Naive thymus-derived CD8-positive, alpha-beta T cell (primary cell): ENCODE measurements at places on chromosomes 7 and 10.

GRCh38 chr10:78337646-78338391 lies 304.2 kb downstream of the RPS24 start:
- no peak overlapping the region for H3K4me3 ChIP-seq
- H3K4me1 ChIP-seq: no peaks in the 10 kb centered on the region
- H3K27ac ChIP-seq: no peak overlapping the region
- DNase-seq: peak; percentile 9
- H3K36me3 ChIP-seq: no peaks in the 10 kb centered on the region

DNA sequence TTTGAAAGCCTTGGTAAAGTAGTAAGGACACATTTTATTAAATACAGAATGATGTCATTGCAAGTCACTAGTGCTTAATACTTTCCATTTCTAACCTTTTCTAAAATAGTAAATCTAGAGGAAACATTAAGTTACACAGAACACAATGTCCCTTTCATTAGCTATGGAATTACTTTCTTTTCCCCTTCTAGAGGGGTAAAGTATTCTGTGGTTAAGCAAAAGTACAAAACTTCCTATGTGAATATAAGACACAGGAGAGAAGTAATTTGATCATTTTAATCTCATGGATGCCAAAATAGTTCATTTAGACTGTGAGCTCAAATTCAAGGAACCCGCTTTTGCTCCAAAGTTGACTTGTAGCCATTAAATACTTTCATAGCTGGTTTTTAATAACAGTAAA lies 49.8 kb downstream of the SEMA3E start:
- no peak overlapping the region for H3K27ac ChIP-seq
- no peaks in the 10 kb centered on the region for H3K4me1 ChIP-seq
- H3K4me3 ChIP-seq: no peak overlapping the region
- H3K27me3 ChIP-seq: no peaks in the 10 kb centered on the region

DNA sequence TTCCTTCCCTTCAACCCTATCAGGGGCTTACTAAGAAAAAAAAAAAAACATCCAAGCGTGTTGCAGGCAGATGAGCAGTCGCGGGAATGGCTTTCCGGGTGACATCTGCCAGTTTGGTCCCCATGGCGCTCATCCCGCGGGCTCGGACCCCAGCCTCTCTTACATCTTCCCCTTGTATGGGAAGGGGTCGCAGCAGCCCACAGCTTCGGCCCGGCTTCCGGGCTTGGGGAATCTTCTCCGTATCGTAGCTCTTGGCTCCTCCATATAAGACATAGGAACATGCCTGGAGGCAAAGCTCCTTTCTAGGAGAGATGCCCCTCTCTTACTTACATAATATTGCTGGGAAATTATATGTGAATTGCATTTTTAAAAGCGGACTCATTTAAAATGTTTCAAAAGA lies 99.5 kb downstream of the CUX1 start:
- no peaks in the 10 kb centered on the region for H3K36me3 ChIP-seq
- H3K4me1 ChIP-seq: peaks cover 22% of the 10 kb centered on the region
- DNase-seq: no peak
- no peaks in the 10 kb centered on the region for H3K27me3 ChIP-seq

GRCh38 chr10:122878799-122879338 lies 512 bp downstream of the FAM24B start:
- peak overlapping the region; percentile 94 for H3K4me3 ChIP-seq
- no peak for DNase-seq
- H3K27me3 ChIP-seq: no peaks in the 10 kb centered on the region
- peaks cover 64% of the 10 kb centered on the region for H3K4me1 ChIP-seq
- H3K36me3 ChIP-seq: no peaks in the 10 kb centered on the region
- peak overlapping the region; percentile 95 for H3K27ac ChIP-seq

DNA sequence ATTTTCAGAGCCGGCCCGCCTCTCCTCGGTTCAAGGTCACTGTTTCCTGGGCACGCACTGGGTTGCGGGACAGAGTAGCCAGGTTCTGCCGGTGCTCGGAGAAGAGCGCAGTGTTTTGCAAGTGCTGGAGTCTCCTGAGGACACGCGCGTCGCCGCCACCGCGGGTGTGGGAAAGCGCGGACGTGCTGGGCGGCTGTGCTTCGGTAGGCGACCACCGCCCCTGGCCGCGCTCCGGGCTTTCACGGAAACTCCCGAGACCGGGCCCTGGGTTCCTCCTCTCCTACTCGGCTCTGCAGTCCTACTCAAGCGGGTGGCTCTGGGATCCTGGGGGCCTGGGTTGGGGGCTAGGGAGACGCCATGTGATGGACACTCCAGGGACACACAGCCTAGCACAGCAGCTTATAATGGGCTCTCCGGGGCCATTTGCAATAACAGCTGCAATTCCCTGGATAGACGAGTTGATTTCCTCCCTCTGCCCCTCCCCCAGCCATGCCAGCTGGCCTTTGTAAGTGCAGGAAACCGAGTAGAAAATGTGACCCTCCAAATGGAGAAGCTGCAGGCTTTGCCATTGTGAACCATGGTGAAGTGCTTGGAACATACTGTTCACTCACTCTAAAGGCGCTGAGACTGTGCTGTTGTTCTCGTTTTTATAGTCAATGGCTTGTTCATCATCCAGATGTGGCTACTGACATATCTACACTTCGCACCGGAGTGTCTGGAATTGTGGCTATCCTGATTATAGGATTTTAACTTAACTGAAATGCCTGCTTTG lies 2.1 kb downstream of the FRAT1 start:
- H3K27ac ChIP-seq: peak overlapping the region; percentile 91
- H3K4me1 ChIP-seq: peaks cover 40% of the 10 kb centered on the region
- H3K4me3 ChIP-seq: peak overlapping the region; percentile 93
- no peaks in the 10 kb centered on the region for H3K27me3 ChIP-seq

DNA sequence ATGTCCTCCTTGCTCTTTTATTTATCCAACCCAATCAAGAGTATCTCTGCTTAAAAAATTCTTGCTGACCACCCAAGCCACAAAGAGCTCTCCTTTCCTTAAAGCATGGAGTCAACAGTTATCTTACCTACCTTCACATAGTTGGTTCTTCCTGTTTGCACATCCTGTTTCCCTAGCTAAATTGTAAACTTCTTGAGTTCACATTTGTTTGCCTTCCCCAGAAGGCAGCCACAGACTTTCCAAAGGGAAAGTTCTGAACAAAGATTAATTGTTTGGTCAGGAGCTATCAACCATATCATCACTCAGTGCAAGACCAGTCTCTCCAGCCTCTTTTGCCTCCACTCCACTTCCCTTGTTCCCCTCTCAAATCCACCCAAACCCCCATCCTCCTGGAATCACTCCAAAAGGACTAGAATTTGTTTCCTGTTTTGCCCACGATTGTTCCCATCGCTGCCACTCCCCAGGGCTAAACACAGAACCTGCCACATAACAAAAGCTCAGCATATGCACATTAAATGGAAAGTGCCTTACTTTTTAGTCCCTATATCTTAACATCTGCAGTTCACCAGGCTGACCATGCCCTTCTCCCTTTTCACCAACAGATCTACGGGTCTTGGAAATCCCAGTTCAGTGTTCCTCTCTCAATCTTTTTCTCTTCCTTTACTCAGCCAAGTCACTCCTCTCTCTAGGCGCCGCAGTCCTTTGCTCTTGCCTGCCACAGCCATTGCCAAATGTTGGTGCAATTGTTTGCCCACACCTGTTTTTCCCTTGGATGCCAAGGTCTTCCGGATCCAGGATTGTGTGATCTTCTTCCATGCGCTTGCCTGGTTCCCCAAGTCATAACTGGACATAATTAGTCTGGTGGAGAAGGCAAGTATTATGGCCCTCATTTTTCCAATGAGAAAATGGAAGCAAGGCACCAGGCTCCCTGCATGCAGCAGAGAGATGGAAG lies 265.5 kb downstream of the KCNMA1 start:
- DNase-seq: no peak
- no peaks in the 10 kb centered on the region for H3K36me3 ChIP-seq
- H3K4me3 ChIP-seq: no peak overlapping the region
- no peak overlapping the region for H3K27ac ChIP-seq
- H3K4me1 ChIP-seq: no peaks in the 10 kb centered on the region

DNA sequence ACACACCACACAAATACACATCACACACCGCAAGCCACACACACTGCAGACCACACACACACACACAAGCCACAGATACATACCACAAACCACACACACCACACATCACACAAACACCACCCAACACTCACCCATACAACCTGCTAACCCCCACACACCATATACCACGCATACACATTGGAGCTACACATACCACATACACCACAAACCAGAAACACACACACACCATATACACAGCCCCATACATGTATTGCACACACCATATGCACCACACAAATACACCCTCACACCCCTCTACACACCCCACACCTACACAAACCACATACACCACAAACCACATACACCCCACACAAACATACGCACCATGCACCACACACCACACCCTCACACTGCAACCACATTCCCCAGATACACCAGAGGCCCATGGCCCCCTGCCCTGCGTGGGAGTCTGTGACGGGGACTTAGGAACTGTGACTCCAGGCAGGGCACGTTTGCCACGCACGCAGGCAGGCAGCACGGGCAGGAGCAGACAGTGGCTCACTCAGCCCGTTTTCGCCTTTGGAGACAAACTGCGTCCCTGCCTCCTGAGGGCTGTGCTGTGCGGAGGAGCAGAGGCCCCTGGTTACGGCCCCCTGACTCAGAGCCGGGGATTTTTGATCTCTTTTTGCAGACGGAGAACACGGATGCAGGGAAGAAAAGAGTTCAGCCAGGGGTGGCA lies 52.6 kb downstream of the TMEM209 start:
- peaks cover 7% of the 10 kb centered on the region for H3K36me3 ChIP-seq
- DNase-seq: no peak
- H3K4me1 ChIP-seq: no peaks in the 10 kb centered on the region

GRCh38 chr10:18473424-18474117 lies 177.8 kb downstream of the NSUN6 start:
- no peaks in the 10 kb centered on the region for H3K4me1 ChIP-seq
- no peak overlapping the region for H3K4me3 ChIP-seq
- no peak for DNase-seq
- peaks cover 8% of the 10 kb centered on the region for H3K27me3 ChIP-seq
- no peaks in the 10 kb centered on the region for H3K36me3 ChIP-seq
- H3K27ac ChIP-seq: no peak overlapping the region

- H3K4me3 ChIP-seq: no peak overlapping the region
- DNase-seq: no peak
- H3K27me3 ChIP-seq: no peaks in the 10 kb centered on the region
- H3K27ac ChIP-seq: no peak overlapping the region
Measured at GRCh38 chr7:115722302-115722977, 308.1 kb downstream of the TFEC start.

DNA sequence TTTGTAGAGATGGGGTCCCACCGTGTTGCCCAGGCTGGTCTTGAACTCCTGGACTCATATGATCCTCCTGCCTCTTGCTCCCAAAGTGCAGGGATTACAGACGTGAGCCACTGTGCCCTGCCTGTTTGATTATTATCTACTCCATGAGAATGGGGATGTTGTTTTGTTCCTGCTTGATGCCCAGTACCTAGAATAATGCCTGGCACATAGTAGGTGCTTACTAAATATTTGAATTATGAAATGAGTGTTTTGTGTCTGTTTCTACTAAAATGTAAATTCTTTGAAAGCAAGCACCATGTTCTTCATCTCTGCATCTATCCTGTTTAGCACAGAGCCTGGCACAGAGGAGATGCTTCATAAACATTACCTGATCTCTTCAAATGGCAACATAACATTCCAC lies 40.9 kb downstream of the ZNF783 start:
- DNase-seq: no peak
- H3K27ac ChIP-seq: no peak overlapping the region
- H3K27me3 ChIP-seq: no peaks in the 10 kb centered on the region
- H3K36me3 ChIP-seq: no peaks in the 10 kb centered on the region

GRCh38 chr7:129202058-129202777 lies 13.8 kb downstream of the SMO start:
- H3K27ac ChIP-seq: no peak overlapping the region
- H3K4me3 ChIP-seq: no peak overlapping the region
- peaks cover 5% of the 10 kb centered on the region for H3K27me3 ChIP-seq

GRCh38 chr7:23353172-23353571 lies 54.0 kb downstream of the MALSU1 start:
- H3K4me1 ChIP-seq: no peaks in the 10 kb centered on the region
- H3K4me3 ChIP-seq: no peak overlapping the region
- no peak overlapping the region for H3K27ac ChIP-seq
- H3K36me3 ChIP-seq: no peaks in the 10 kb centered on the region
